T-cell (primary cell): ENCODE measurements at places on chromosomes 6 and 20.

GRCh38 chr6:31529329-31530150, 778 bp downstream of the MCCD1 start:
- no peak for DNase-seq

GRCh38 chr20:919491-919916, 3.4 kb upstream of the ANGPT4 start:
- DNase-seq = no peak

DNA sequence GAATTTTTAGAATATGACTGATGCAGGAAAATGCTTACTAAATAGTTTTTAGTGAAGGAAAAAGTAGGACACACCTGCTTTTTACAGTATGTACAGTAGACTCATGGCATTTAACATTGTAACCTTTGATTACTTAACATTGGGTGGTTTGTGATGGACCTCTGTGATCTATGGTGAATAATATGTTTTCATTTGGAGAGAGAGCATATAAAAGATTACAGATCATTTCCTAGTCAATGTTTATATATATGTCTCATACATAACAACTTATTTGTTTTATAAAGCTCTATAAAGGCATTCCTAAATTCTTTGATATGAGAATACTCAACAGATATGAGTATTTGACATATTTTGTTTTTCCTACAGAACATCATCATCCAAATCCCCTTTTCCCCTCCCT, 129.3 kb upstream of the PDE7B start:
- DNase-seq = no peak

GRCh38 chr6:169839493-169839892, 88.1 kb downstream of the ERMARD start:
- DNase-seq = no peak

- no peak for DNase-seq
Observed at GRCh38 chr6:152146385-152146784, 338.9 kb downstream of the ESR1 start.

GRCh38 chr6:154893917-154894316, 101.2 kb upstream of the TIAM2 start:
- no peak for DNase-seq

- DNase-seq = no peak
Observed at GRCh38 chr6:141056945-141057625, 1075.6 kb upstream of the GJE1 start.

GRCh38 chr6:162289972-162290371, 437.6 kb downstream of the PRKN start:
- DNase-seq = no peak

GRCh38 chr6:150251566-150252186, 108.8 kb downstream of the PPP1R14C start:
- no peak for DNase-seq

DNA sequence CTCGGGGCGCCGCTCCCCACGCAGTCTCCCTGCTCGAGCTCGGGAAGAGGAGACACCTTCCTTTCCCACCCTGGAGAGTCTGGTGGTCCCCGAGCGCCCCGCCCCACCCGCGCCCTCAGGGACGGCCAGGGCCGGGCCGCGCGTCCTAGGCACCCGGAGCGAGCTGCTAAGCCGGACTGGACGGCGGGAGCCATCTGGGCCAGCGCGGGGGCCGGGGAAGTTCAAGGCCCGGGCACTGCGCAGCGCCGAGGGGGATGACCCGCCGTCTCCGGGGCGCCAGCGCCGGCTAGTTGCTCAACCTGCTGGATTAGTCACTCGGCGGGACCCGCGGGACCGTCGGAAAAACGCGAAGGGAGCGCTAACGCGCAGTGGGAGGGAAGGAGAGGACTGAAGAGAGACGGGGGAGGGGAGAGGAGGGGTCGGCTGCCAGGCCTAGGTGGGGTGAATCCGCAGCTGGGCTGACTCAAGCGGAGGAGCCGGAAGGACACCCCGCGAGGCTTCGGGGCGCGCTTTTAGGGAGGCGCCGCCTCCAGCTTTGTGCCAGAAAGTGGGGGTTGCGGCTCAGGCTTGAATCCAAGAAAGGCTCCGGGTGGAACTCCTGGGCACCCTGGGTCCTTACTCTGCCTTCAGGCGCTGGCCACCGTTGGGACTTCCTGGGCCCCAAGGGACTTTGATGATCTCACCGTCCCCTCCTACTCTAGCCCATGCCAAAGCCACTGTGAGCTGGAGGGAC, 75.7 kb upstream of the FOXP4 start:
- no peak for DNase-seq

DNA sequence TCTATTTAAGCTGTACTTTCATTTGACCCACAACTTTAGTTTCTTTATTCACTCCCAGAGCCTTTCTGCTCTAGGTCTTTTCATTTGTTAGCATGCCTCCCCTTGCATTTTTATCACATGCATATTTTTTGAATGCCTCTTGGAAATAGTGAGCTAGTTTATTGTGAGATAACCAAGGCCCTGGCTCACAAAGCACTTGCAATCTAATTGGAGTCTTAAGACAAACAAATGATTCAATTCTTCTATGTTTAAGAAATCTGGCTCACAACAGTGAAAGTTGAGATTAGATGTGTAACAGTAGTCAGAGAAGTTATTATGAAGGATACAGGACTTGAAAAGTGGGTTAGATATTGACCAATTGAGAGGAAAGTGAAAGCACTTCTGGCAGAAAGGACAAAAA, 173.4 kb downstream of the MOXD1 start:
- no peak for DNase-seq
